Renal cortex interstitium (tissue), 15 donors: ENCODE measurements at places on chromosomes 3 and 15. TPM values are rescaled to one million over a fixed set of nuclear protein-coding genes. Genes with fewer than 3 reads are reported as not detected.

Gene ISLR
- polyA plus RNA-seq, result 47.2 TPM

Gene SYNM
- 2.2 TPM for polyA plus RNA-seq

Gene TIMP4
- 0.90 TPM for polyA plus RNA-seq

Gene ZNF662
- polyA plus RNA-seq, result 46.3 TPM

Gene GOLGA8J
- 1.3 TPM for polyA plus RNA-seq

Gene IGDCC3
- polyA plus RNA-seq, result 7.5 TPM

Gene ADCY5
- 10.9 TPM for polyA plus RNA-seq

Gene NR1I2
- 0.66 TPM for polyA plus RNA-seq

DNA sequence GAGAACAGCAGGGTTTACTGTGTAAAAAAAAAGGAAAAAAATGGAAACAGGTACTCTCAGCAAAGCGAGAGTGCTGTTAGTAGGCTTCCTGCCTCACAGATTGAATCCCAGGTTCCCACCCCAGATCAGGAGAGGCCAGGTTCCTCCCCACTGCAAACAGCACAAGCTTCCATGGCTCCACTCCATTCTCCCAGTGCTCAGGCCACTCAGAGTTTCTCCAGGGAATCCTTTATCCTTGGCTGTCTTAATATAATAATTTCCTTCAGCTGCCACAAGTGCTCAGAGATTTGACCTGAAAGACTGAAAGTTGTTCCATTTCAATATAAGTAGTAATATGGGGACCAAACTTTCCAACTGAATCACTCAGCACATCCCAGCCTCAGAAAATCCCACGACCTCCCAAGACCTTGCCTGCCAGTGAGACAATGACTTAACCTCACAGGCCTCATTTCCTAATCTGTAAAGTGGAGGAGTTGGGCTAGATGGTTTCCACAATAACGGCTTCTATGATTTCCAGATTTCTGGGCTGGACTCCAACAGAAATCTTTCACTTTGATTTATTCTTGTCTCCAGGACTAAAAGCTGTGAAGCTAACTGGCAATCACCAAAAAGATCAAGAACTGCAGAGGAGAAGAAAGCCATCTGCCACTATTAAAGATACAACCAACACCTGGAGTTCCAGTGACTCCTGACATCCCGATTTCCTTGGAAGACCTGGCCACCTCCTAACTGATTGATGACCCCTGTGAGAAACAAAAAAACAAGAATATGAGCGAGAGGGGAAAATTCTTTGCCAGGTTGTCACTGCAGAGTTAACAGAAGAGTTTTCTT lies 289.5 kb downstream of the NEK10 start:
- no peak for DNase-seq

DNA sequence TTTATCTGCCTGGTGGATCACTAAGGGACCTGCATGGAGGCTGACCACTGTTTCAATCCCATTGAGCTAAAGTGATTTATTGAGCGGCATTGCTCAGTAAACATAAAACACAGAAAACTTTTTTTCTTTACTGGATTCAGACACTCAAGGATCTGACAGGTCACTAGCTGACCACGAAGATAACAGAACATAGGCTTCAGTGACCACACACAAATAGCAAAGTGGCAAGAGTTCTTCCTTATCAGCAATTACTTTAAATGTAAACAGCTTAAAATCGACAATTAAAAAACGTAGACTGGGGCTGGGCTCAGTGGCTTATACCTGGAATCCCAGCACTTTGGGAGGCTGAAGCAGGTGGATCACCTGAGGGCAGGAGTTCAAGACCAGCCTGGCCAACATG lies 48.7 kb downstream of the STAG1 start:
- no peak for DNase-seq

- DNase-seq, result peak; percentile 18
Measured at GRCh38 chr3:160038862-160039562, 50.4 kb downstream of the IL12A start.

GRCh38 chr3:157284688-157285087 lies 124.7 kb upstream of the CCNL1 start:
- DNase-seq, result no peak

DNA sequence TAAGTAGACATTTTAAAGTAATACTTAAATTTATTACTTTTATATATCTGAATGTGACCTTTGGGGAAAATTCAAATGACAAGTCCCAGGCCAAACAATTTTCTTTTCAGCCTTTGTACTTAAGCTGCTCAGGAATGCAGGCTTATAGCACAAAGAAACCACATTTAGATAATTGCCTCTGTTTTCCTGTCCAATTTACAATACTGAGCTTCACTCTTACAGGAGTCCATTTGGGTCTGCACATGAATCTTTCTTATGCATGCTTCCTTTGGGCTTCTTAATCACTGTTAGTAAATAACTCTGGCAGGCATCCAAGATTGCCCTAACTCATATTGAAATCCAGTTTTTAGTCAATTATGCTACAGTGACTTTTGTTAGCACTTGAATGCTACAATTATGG lies 459.4 kb upstream of the TGFBR2 start:
- DNase-seq, result no peak

DNA sequence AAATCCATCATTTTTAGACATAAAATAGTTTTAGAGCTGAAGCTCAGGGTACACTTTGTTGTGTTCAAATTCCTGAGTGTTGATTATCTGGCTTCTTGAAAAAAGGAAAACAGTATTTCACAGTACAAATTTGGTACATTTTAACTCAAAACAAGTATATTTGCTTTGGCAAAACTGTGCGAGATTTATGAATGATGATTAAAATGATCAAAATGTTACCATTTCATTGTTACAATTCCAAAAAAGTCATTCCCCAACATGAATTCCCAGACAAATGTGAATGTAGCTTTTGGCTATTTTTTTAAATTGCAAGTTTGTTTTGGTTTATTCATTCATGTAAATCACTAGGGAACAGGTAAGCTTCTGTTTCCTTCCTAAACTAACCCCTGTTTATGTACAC lies 347.4 kb upstream of the DCBLD2 start:
- no peak for DNase-seq

DNA sequence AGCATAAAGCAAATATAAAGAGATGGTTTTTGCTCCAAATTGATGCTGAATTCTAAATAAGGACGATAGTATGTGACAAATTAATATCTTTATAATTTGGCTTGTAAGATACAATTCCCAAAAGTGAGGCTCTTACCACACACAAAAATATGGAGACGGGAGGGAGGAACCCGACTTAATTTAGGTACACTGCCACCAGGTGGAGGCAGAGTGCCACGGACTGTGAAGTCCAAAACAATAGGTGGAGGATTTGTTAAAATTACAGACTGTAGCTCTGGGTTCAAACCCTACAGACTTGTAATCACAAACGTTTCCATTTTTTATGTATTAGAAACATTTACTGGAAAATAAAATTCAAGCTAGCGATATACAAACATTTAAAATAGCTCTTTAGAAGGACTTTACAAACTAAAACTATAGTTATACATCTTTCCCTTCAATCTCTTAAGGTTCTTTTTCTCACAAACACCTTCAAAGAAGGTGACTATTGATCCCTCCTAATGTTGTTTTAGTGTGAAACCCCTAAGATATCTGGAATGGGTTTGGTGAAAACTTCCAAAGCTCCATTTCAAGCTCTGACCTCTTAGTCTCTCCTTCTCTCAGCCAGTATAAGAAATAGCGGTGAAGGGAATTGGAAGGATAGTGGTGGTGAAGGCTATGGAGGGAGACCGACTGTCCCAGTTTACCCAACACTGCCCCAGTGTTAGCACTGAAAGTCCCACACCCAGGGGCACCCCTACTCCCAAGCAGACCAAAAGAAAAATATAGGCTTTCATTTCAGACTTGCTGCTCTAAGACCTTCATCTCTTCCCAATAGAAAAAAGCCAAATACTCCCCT lies 89.7 kb downstream of the AQP9 start:
- DNase-seq, result peak; percentile 64

DNA sequence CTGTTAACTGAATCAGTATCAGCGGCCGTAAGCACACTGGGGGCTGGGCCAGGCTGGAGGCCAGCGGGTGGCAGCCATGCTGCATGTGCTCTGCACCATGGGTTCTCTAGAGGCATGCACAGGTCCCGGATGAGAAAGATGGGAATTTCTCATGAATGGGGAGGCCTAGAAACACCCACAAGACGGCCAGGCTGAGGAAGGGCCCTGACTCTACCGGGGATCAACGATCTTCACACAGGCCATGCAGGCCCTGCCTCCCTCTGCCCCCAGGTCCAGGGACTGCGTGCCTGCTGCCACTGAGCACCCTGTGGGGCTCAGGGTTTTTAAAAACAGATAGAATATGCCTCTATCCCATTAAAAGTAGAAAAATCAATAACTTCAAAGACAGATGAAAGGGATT lies 32.7 kb downstream of the SLC41A3 start:
- no peak for DNase-seq

DNA sequence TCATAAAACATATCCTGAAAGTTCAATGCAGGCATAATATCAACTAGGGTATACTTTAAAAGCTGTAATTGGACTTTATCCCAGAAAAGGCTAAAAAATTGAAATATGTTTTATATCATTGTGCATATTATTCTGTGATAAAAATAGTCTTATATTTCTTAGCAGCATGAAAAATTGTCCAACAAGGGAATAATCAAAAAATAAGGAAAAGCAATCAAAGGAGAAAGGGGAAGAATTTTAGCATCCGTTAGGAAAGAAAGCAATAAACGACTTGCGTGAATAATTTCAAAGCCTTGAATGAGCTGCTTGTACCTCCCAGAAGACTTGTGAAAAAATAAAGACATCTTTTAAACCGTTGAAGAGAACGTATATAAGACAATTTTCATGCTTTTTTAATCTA lies 1369.8 kb upstream of the GBE1 start:
- no peak for DNase-seq

GRCh38 chr3:126947429-126947828 lies 35.5 kb upstream of the PLXNA1 start:
- DNase-seq, result no peak

DNA sequence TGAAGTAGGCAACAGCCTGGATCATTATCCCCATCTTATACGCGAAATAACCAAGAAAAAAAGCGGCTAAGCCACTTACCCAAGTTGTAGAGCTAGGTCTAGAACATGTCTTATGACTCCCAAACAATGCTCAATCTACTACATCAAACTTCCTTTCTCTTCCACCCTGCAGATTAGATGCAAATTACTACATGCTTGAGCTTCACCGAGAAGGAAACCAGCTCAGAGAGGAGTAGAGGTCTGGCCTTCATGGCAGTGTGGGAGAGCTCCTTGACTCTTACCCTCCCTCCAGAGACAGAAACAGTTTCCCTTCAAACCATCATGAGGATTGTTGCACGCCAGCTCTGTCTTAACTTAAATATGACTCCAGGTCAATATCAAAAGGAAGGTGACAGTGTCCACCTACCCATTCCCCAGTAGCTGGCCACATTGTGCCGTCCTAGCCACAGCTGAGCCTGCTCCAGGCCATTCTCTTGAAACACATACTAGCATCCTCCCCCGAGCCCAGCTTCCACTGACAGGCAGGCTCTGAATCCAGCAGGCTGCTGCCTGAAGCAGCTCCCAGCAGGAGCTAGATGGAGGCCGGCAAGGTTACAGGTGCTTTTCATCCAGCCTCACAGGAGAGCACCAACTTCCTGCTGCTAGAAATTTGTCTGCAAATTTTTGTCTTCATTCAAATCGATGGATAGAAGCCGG lies 56.8 kb downstream of the CPN2 start:
- DNase-seq, result no peak

DNA sequence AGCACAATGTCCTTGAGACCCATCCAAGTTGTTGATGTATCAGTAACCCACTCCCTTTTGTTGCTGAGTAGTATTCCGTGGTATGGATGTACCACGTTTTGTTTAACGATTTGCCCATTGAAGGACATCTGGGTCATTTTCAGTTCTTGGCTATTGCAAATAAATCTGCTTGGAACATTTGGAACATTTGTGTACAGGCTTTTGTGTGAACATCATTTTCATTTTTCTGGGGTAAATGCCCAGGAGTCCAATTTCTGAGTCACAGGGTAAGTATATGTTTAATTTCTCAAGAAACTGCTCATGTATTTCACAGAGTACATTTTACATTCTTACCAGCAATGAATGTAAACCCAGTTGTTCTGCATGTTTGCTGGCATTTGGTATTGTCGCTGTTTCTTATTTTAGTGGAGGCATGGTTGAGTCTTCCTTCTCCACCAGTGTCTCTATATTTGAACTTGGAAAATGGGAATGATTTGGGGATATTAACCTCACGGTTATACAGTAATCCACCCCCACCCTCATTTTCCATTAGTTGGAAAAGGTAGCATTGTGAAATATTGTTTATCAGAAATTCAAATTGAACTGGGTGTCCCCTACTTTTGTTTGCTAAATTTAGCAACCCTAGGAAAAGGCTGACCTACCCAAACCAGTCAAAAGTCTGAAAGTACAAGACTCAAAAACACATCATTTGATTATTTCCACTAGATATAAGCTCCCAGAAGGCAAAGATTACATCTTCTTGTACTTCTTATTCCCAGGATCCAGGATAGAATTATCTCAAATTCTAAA lies 30.8 kb downstream of the POMGNT2 start:
- no peak for DNase-seq

DNA sequence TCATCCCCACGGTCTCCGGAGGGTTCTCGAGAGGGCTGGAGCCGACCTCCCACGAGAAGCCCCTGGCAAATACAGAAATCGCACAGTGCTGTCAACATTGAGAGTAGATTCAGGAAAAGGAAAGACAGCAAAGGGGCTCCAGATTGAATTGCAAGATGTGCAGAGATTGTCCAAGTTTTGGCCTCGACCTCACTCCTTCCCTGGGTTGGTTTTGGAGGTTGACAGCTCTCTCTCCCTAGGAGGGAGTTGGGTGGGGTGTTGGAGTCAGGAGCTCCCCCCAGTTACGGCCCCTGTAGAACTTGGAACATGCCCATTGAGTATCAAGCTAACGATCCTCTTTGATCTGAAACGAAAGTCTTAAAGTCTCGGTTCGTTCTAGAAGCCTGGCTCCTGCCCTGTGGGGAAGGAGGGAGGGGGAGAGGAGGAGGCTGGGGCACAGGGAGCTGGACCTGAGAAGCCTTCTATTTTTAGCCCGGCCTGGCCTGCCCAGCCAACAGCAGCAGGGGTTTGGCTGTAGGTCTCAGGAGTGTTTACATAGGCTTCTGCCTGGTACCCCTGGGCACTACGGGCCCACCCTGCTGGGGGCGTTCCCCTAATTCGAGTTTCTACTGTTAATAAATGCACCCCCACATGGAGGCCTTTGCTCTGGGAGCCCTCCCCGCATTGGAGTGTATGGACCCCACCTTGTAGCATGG lies 672 bp upstream of the KY start:
- DNase-seq, result no peak

GRCh38 chr3:89332386-89332785 lies 225.0 kb downstream of the EPHA3 start:
- DNase-seq, result no peak

DNA sequence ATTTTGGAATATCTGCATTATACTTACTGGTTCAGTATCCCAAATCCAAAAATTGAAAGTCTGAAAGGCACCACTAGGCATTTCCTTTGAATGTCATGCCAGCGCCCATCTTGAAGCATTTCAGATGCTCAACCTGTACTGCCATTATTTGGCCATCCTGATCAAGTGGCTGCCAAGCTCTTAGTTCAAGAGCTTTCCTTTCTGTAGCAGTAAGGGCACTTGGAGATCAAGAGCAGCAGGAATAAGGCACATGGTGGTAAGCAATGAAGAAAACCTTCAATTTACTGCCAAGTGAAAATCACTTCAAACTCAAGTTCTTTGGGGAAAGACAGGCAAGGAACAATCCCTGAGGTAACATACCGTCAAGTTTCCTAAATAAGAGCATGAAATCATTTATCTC lies 10.0 kb downstream of the RHOA start:
- no peak for DNase-seq
